CD4-positive, alpha-beta T cell (primary cell): ENCODE measurements at places on chromosomes 5 and 9.

GRCh38 chr9:112731971-112732370 is 14.1 kb upstream of the INIP start:
- DNase-seq: no peak

- no peak for DNase-seq
These were observed 1669.6 kb downstream of the MAT2B start for GRCh38 chr5:165175041-165175440.

GRCh38 chr5:3364433-3364832 is 231.2 kb upstream of the IRX1 start:
- DNase-seq: no peak

- DNase-seq: no peak
These were observed 19.1 kb downstream of the PTGES2 start for GRCh38 chr9:128108269-128109049.

GRCh38 chr9:134059661-134060395 is 8.0 kb downstream of the BRD3 start:
- no peak for DNase-seq

DNA sequence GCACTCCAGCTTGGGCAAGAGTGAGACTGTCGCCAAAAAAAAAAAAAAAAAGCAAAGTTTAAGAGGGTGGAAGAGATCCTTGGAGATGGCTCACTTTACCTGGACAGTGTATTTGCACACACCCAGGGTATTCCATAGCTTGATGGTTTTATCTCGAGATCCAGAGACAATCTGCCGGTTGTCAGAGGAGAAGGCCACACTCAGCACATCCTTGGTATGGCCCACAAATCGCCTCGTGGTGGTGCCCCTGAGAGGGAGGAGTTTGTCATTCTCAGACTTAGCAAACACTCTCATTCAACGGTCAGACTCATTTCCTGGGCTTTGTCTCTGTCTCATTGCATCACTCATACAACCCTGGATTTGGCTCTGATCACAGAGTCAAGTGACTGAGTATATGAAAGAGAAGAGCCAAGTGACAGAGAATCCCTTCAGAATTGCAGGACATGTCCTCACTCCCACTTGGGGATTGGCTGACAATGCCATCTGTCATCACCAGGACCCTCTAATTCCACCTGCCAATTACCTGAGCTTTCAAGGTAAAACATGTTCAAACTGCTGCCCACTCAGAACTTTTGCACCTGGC is 2.2 kb downstream of the RACK1 start:
- peak; percentile 17 for DNase-seq

- no peak for DNase-seq
These were observed 107.5 kb downstream of the GALNT10 start for GRCh38 chr5:154298065-154298464.

DNA sequence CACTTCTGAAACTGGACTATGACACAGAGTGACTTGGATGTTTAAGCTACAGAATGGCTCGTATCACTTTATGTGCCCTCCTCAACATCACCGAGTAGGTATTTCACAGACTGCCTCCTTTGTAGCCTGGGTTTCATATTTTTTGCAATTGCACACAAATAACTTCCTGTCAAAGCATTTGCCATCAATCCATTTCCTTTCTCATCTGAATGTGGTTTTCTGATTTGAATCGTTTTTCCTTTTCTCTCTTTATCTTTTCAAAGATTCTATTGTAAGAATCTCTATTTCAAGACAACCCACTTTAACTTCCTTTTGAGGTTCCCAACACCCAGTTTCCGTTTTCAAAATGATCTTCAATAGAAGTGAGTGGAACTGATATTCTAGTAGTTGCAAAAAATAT is 563.8 kb upstream of the ARRDC3 start:
- DNase-seq: no peak

GRCh38 chr9:6415266-6415665 is 2.3 kb downstream of the UHRF2 start:
- no peak for DNase-seq

DNA sequence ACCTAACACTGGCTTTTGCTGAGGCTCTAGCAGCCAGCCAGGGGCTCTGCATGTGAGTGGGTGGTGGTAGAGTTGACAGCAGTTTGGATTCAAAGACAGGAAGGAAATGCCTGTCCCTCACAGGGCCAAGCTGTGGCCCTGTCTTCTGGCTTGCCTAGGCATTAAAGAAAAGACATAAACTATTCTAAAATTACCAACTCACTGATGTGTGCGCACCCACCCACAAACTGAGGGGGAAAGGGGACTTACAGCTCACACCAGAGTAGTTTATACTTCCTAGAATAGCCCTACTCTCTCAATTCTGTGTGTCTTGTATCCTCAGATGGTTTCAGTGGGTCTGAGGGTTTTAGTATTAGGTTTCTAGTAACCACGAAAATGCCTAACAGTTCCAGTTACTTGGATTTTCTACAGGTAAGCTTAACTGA is 18.3 kb upstream of the IL13 start:
- no peak for DNase-seq

DNA sequence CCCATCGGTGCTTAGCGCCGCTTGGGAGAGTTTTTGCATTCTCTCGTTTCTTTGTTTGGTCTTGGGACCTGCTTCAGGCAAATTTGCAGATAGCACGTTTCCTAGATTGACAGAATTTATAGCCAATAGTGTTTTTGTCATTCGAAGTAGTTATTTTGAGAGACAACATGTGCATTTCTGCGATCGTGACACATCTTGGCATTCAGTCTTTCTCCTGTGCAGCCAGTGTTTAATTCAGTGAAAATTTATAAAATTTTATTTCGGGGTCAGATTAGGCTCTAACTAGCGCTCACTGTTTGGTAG is 830 bp downstream of the PRRC1 start:
- DNase-seq: no peak

DNA sequence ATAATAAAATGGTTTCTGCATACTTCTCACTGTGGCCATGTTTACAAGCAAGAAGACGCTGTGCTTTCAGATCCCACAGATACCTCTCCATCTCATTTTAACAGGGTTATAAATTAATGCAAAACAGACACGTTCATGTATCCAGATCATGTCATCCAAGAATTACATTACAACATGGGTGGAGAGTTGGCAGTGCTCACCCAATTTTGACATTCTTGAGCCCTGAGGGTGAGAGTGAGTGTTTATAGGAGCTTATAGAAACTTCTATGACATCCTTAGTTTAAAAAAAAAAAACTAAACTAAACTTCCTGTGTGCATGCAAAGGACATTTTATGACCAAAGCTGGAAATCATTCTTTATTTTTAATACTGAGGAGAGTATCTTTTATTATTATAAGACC is 9.1 kb downstream of the PRKACG start:
- no peak for DNase-seq

- no peak for DNase-seq
These were observed 121.4 kb downstream of the DMRT2 start for GRCh38 chr9:1171546-1171945.

DNA sequence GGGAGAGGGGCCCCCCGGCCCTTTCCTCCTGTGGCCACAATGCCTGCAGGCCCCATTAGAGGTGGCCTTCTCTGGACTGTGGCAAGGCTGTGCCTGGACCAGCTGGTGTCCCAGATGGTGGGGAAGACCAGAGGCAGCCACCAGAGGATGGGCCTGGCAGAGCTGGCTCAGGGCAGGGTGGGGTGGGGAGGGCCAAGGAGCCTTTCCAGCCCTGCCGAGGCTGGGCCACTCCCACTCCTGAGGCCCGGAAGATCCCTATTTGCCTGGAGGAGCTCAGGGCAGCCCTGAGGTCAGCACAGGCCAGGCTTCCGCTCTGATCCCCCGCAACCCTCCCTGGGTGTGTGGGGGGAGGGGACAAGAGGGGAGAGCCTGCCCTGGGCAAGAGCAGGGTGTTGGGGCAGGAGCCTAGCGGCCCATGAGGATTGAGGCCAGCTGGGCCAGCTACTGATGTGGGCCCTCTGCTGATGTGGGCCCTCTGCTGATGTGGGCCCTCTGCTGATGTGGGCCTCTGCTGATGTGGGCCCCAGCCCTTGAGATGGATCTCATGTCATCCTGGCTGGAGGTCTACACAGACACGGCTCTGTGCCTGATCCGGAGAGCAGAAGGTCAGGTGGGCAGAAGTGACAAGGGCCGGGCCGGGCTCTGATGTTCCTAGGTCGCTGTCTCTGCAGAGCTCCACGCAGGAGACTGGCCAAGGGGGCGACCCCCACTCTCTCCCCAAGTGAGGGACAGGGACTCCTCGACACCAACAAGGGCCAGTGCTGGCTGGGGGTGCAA is 6.0 kb downstream of the MRPS2 start:
- DNase-seq: no peak

GRCh38 chr5:115418788-115419187 is 122.3 kb upstream of the CCDC112 start:
- DNase-seq: no peak
